ENCODE measurements at places on chromosomes 11 and 22.

- DNase-seq, result no peak
These were observed 9.4 kb upstream of the CASP12 start for GRCh38 chr11:104907521-104908185.

DNA sequence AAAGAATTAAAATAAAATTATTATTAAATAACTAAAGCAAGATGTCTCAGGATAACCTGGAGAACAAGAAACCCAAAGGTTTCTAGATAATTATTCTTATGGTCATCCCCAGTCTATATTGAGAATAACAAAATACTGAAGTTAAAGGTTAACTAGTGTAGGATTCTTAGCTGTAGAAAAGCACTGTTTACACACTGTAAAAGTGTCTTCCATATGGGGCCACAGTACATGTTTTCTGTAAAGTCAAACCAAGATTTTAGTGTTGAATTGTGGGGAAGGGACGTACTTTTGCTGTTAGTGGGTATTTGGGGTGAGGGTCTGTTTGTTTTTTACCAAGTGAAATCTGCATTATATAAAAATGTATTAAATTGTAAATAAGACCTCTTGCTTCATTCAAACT, 47.5 kb upstream of the SOX6 start:
- DNase-seq, result no peak

DNA sequence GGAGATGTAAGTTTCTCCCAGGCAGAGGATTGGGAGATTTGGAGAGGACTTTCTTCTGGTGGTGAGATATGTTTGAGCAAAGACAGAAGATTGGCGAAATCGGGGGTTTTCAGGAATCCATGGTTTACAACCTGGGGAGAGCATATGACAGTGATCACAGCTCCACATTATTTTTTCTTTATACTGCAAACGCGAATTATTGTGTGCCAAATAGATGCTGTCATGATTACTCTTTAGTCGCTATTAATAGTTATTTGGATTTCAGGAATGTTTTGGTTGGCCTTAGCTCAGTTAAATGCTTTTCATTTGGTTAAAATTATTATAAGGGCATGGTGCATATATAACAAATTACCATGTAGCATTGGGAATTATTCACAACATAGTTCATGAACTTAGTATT, 15.2 kb downstream of the ATXN10 start:
- no peak for DNase-seq

DNA sequence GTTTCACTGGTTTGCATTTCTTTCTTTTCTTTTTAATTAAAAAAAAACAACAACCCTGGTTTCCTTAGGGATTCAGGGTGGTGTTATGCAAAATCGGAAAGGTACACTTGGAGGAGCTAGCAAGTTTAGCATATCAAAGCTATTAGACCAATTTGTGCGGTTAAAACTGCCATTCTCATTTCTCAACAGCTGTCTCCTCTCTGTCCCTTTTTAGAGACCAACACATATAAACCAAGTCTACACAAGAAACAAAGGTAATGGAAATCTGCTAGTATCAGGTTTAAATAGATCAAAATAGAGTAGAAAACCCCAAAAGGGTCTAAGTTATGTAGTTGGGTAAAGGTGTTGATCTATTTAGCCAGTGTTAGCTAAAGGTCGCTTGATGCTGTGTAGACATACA, 1.7 kb upstream of the SESN3 start:
- no peak for DNase-seq

Data from NAMALWA (cell line).